GM13977 (cell line): ENCODE measurements at places on chromosomes 12 and 14.

- DNase-seq, result no peak
Observed at GRCh38 chr14:99035268-99035667, 236.7 kb downstream of the BCL11B start.

DNA sequence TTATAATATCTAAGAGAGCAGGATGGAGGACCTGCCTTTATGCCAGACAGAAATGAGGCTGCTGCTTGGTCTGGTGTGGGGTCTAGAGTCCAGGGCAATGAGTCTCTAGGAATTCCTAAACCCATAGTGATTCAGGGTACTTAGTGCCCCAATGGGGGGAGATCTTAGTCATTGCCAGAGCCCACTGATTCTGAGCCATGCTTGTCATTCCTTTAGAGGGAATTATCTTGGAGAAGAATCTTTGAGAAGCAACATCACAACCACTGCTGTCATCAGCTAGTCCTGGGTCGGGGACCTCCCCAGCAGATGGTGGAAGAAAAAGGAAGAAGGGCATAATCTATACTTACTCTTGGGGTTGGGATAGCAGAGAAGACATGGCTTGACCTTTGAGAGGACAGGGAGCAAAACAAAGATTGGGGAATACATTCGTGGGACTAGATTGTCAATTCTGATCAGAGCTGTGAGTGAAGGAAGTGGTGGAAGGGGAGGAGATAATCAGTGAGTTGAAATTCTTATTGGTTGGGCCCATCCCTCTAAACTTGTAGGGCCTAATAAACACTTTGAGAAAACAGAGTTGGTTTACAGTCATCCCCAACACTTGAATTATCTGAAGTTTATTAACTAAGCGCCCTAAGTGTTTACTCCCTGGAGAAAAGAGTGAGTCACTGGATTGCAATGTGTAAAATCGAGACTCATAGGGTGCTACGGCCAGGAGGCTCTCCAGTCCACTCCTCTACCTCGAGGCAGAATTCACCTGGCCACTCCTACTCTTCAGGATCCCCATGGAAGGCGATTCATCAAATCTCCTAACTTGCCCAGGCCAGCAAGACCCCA is 3.0 kb upstream of the KRT3 start:
- DNase-seq, result no peak

GRCh38 chr12:58966939-58967338 is 46.6 kb upstream of the LRIG3 start:
- DNase-seq, result no peak

GRCh38 chr12:3130057-3130830 is 53.1 kb downstream of the TSPAN9 start:
- DNase-seq, result no peak

DNA sequence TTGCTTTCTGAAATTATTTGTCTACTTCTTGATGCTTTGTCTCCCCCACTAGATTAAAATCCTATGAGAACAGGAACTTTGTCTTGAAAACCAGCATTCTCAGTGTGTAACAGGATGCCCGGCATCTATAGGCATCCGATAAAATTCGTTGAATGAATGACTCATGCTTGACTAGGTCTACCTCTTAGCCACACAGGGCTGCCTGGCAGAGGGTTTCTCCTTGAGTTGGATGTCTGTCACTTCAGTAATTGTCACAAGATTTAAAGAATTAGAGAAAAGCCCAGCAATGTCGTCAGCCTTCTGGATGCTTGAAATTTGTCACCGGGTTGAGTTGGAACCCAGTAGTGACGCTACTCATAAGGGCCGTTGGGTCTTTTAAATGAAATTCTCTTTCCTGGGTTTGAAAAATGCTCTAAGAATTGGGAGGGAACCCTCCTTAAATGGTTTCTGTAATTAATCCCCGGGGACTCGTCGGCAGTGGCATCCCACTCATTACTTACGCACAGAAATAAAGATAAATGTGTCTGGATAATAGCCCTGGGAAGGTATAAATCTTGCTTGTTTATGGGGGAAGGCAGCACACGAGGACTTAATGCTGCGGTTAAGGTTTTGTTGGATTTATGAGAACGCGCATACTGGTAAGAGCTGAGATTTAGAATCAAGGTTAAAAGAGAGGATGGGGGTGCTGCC is 194.1 kb downstream of the AACS start:
- no peak for DNase-seq

DNA sequence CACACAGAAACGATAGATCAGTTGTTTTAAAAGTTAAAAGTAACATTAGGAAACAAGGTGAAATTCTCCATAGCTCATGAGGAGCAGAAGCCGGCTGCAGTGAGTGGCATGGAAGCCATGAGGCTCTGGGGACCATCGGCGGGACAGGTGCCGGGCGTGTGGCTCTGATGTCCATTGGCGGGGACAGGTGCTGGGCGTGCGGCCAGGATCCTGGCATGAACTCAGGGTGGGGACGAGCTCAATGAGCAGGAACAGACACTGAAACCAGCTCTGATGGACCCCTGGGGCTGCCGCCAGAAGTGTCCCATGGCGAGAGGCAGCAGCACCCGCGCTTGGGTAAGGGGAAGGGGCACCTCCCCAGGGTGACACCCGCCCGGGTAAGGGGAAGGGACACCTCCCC is 75.1 kb downstream of the NOC4L start:
- DNase-seq, result no peak

DNA sequence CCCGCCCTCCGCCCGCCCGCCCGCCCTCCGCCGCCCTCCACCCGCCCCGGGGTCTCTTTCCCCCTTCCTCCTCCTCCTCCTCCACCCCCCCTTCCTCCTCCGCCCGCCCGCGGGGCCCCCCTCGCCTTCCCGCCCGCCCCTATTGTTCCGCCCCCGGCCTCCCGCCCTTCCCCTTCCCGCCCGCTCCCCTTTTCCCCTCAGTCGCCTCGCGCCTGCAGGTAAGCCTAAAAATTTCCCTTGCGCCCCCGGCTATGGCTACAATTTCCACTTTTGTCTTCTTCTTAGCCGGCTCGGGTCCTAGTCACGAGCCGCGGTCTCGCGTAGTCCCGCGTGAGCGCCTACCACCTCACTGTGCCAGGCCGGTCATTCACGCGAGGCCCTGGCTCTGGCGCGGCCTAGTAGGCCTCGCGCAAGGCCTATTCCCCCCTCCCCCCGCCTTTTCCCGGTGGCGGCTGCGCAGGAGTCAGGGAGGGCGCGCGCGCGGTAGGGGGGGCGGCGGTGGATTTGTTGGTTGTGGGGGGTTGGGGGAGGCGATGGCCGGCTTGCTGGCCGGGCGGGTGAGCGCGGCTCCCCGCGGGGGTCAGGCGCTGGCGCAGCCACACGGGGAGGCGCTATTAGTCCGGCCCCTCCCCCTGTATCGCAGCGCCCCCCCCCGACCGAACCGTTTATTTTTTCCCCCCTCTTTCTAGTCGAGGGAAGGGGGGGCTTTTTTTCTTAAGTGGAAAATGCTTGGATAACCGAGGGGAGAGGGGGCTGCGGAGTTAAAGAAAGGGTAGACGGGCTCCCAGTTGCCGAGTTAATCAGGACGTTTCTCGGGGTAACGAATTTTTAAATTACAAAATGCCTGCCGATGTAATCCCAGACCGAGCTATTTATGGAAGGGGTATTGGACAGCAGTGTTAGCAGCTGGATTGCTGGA is 516 bp downstream of the PCBP2 start:
- peak; percentile 87 for DNase-seq

DNA sequence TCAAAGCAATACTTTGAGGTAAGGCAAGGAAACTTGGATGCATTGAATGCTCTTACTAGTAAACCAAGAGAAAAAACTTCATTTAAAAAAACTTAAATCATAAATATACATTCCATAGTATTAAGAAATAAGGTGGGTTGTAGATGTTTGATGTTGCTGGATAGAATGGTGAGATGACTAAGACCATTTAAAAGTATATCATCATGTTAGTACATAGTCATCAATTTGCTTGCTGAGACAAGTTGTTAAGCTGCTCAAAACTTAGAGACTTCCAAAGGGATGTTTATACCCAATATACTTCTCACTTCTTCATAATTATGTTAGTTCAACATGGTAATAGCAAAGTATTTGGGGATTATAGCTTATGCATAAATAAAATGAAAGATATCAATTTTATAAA is 675.5 kb upstream of the MGAT4C start:
- DNase-seq, result no peak

DNA sequence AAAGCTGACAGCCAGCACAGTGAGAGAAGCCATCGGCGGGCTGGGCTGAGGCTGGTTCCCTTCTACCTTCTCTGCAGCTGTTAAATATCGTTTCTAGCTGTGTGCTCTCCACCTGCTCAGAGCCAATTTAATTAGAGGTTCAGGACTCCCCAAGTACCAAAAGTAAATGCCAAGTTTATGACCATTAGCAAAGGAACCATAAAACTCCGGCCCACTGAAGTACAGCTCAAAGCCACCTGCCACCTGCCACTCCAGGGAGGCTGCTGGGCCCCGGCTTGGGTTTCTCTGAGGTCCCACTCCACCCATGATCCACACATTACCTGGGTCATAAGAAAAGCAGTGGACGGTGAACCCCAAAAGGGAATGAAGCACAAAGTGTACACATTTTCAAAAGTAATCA is 272.8 kb downstream of the KSR2 start:
- DNase-seq, result no peak

DNA sequence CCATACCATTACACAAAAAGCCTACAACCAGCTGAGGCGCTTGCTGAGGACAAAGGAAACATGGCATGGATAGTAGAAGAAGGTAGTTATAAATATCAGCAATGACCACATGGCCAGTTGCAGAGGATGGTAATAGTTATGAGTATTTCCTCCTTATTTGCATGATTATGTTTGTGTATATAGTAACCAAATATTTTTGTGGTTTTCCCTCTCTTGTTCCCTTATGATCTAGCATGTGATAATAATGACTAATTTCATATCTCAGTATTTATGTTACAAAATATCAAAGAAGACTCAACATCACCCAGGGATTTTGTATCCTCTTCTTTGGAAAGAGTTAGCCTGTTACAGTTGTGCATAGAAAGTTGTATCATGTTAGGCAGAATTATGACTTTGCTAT is 13.5 kb upstream of the CATSPERB start:
- no peak for DNase-seq

GRCh38 chr14:93045211-93045674 is 70.5 kb downstream of the ITPK1 start:
- DNase-seq, result no peak

- no peak for DNase-seq
Observed at GRCh38 chr12:1463073-1463905, 131.1 kb downstream of the FBXL14 start.

- DNase-seq, result peak; percentile 50
Observed at GRCh38 chr12:125773033-125773640, 707.9 kb downstream of the AACS start.

DNA sequence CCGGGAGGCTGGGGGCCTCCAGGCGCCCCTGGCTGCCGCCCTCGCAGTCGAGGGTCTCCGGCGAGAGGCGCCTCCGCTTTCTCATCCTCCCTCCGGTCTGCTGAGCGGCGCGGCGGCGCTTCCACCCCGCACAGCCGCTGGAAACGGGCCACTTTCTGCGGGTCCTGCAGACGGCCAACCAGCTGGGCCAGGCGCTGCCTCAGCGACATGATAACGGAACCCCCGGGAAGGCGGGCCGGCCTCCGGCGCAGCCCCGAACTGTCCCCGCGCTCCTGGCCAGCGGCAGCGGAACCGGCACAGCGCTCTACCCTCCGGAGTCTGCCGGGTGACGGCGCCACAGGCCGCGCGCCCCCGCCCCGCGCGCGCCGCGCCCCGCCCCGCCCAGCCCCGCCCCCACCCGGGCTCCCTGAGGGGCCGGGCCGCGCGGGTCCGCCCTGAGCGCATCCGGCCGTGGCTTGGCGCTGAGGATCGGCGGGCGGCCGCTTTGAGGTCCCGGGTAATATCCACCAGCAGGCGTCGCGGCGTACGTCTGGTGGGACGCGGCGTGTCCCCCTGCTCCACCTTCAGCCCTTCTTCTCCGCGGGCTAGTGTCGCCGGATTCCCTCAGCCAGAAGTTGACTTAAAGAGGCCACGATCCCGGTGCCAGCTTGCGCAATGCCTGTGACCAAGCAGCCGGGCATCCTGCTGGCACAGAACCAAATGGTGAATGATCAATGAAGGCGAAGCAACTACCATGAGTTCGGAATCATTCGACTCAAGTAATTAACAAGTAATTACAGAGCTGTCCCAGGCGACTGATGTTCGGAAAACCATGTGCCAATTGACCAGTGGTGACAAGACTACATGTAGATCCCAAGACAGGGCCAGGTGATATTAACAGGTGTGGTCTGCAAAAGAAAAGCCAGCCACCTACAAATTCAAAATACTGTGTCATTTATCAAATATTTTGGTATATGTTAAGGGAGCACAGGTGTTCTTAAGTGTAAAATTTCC is at the start of gene SGPP1:
SGPP1 (minus strand) TSS at position 330 of the 993 bp plus-strand sequence; CDS start at position 209, 121 bp downstream.
- DNase-seq, result peak; percentile 94

- DNase-seq, result no peak
Observed at GRCh38 chr12:108804271-108804953, 53.0 kb downstream of the SSH1 start.

- DNase-seq, result no peak
Observed at GRCh38 chr14:71094722-71095121, 187.5 kb downstream of the PCNX1 start.

DNA sequence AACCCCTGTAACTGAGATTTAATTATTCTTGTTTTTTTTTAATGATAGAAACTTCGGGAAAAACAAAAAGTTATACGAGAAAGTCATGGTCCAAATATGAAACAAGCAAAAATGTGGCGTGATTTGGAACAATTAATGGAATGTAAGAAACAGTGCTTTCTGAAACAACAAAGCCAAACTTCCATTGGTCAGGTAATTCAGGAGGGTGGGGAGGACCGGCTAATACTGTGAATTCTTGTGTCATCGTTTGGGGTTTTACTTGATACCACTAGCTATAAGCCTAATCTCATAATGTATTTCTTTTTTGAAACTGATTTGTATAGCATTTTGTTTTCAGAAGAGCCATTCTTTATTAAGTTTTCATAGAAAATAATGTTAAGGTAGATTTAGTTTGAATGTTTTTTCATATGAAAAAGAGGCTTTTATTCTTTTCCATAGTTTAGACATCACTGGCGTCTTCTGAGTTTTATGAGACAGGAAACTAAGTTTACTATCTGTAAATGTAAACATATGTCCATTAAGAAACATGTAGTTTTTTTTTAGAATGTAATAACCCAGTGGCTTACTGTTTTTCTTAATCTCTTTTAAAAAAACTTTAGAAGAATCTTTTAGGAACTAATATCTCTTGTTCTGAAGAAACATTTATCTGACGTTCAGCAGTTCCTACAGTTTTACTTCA is 62.9 kb upstream of the ATP2A2 start:
- no peak for DNase-seq

- DNase-seq, result no peak
Observed at GRCh38 chr12:94674835-94675234, 24.5 kb upstream of the TMCC3 start.

GRCh38 chr12:113086249-113087164 is 30.0 kb downstream of the DTX1 start:
- DNase-seq, result no peak

DNA sequence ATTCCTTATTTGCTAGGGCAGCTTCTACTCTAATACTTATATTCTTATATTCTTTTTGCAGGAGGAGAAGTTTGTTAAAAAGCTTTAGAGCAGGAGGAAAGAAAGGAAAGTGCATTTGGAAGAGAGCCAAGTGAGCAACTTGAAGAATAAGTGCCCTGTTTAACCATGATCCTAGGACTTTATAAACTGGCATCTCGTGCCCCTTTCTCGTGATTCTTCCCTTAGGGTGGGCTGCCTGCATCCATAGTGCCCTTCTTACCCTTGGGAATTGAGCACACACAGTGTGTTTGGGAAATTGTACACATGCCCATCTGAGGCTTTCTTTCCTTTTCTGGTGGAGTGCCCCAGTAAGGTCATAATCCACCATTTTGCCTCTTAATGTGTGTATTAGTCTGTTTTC is 141.9 kb downstream of the NUBPL start:
- DNase-seq, result no peak

GRCh38 chr14:24098927-24099813 is 5.1 kb downstream of the PCK2 start:
- no peak for DNase-seq
